ENCODE measurements at places on chromosomes 4 and X.

DNA sequence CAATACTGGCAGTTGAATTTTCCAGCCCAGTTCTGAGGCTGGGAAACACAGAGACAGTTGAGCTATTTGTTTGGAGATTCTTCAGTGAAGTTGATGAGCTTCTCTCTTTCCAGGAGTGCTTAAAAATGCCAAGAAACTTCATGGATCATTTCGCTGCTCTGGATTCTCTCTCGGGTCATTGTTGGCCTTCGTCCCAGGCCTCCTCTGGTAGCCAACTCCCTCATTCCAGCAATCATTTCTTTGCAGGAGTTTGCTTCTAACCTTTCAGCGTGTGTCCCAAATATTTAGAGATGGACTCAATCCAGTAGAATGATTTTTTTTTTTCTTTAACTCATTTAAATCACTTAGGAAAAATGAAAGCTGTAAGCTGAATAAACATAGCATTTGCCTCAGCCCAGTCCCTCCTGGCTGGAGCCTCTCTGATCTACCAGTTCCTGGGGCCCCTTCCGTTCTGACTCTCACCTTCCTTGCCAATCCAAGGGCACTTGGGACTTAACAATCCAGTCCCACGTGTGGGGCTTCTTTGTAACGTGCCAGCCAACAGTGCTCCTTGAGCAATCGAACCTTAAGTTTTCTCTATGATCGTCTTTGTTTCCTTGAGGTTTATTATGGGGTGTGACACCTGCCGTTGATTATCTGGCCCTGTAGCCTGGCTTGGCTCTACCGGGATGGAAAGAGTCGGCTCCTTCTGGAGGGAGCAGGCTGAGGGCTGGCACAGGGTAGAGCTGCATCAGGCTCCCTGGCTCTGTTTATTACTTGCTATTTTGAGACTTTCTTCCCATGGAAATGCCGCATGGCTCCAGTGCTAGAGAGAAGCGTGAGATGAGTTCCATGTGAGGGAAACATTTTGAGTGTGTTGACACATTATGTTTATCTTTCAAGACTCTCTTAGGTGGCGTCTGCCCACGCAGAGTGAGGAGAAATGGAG lies 80.4 kb upstream of the GPC4 start:
- DNase-seq, result no peak

- DNase-seq, result no peak
Measured at GRCh38 chrX:84876876-84877275, 126.8 kb upstream of the APOOL start.

- DNase-seq, result no peak
Measured at GRCh38 chr4:75557696-75558095, 1.8 kb downstream of the ODAPH start.

GRCh38 chrX:3748052-3748559 lies 34.7 kb upstream of the PRKX start:
- no peak for DNase-seq

- DNase-seq, result no peak
Measured at GRCh38 chr4:128846063-128846462, 36.6 kb downstream of the JADE1 start.

DNA sequence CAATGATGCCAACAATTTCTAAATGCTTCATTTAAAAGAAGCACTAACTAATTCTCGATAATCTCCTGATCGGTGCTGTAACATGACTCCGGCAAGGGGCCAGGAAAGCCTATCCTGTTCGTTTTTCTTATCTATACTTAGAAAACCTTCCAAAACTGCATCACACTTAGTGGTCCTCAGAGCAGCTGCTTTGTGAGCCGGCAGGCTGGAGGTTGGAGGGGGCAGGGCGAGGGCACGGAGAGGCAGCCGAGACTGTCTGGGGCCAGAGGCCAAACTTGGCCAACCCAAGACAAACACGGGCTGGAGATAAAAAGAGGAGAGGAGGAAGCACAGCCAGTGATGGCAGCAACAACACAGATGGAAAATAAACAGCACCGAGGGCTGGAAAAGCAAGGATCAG lies 455.7 kb downstream of the BCOR start:
- no peak for DNase-seq

DNA sequence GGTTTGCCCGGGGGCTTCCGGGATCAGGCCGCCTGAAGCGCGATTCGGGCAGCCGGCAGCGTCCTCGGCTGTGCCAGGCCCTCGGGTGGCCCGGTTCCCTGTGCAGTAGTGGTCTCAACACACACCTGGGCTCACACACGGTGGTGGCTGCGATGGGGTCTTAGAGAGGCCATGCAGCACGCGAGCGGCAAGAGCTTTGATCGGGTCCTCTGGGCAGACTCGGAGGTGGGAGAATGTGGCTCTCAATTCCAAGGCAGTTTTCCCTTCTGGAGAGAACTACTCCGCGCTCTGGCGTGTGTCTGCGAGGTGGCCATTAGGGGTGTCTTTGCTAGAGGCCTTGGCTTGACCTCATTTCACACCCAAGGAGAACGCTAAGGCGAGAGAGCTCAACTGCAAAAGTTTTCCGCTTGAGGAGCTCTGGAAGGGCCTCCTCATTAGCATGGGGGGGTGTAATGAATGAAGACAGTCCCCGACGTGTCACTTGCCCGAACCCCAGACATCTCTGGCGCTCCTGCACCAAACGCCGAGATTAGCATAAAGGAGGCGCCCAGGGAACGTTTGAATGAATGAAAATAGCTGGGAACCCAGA lies 771 bp upstream of the RBPJ start:
- DNase-seq, result peak; percentile 19

- DNase-seq, result no peak
Measured at GRCh38 chr4:107278791-107279483, 242.8 kb upstream of the DKK2 start.

- DNase-seq, result no peak
Measured at GRCh38 chrX:50996930-50997329, 86.4 kb downstream of the BMP15 start.

GRCh38 chr4:159367781-159368080 lies 264.9 kb downstream of the RAPGEF2 start:
- no peak for DNase-seq

- DNase-seq, result no peak
Measured at GRCh38 chrX:38930474-38930873, 129.2 kb downstream of the MID1IP1 start.

DNA sequence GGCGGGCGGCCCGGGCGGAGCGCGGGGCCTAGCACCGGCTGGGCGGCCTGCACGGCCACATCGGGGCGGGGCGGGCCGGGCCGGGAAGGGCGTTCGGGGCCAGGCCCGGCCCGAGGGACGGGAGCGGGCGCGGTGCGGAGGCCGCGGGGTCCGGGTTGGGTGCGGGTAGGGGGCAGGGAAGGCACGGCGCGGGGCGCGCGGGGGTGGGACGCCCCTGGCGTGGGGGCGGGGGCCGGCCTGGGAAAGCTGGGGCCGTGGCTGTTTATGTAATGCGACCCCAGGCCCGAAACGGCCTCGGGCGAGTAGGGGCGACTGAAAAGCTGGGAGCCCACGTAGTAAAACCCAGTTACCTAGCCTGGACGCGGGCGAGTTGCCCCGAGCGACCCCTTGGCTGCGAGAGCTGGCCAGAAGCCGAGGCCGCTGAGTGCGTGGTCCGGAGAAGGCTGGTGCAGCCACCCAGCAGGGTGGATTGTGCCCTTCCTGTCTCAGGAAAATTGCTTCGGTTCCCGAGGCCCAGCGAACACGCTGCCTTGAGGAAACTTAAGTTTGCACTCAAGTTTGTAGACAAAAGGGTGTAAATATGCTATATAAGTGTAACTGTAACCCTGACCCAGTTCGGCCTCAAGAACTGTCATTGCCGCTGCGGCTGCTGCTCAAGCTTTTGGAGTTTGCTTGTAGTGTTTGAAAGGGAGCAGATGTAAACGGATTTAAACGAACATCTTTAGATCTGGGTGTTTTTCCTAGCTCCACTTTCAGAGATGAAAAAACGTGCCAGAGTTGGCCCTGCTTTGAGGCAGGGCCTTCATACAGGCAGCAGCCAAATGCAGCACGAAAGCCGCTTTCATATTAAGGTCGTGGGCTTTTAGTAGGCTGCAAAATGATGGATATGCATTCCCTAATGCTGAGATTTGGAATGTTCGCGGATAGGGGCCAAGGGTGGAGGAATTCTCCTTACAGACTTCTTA lies 674 bp downstream of the SEC24B start:
- DNase-seq, result no peak

Data from stimulated activated CD8-positive, alpha-beta memory T cell treated with anti-CD3 and anti-CD28 coated beads, Interleukin-7, amount 100 ng/mL, for 48 hours (primary cell).